HepG2 (cell line): ENCODE measurements at places on chromosomes 6 and 20. TPM values are rescaled to one million over a fixed set of nuclear protein-coding genes. Genes with fewer than 3 reads are reported as not detected.

Gene DAAM2
- polyA plus RNA-seq = 0.01 TPM in 1 of 2 replicates, not detected in the other

Gene FAM83B
- polyA plus RNA-seq = not detected in 2 replicates

Gene MAPK13
- polyA plus RNA-seq = 43.4 and 48.6 TPM in 2 replicates

Gene MANEA
- 6.8 and 10.0 TPM in 2 replicates for polyA plus RNA-seq

Gene SCRT2
- not detected in 2 replicates for polyA plus RNA-seq

Gene BIRC7
- 5.1 and 8.6 TPM in 2 replicates for polyA plus RNA-seq

Gene SLC9A8
- 4.1 and 4.7 TPM in 2 replicates for polyA plus RNA-seq

Gene CLPSL2
- polyA plus RNA-seq = not detected in 2 replicates

Gene STK38
- polyA plus RNA-seq = 10.3 and 10.7 TPM in 2 replicates

Gene IP6K3
- 0.18 and 0.48 TPM in 2 replicates for polyA plus RNA-seq

Gene EIF6
- 466 and 470 TPM in 2 replicates for polyA plus RNA-seq

Gene MAS1
- not detected in 2 replicates for polyA plus RNA-seq

Gene ZNF334
- 6.9 and 7.8 TPM in 2 replicates for polyA plus RNA-seq

Gene VGLL2
- polyA plus RNA-seq = not detected in 2 replicates

Gene SLC35B3
- polyA plus RNA-seq = 8.7 and 9.5 TPM in 2 replicates

Gene ABHD16B
- polyA plus RNA-seq = not detected in 2 replicates

Gene MUC22
- not detected in 2 replicates for polyA plus RNA-seq

Gene PTCRA
- polyA plus RNA-seq = not detected in 2 replicates

Gene SDCBP2
- 2.4 and 2.9 TPM in 2 replicates for polyA plus RNA-seq

Gene TPX2
- polyA plus RNA-seq = 20.0 and 34.3 TPM in 2 replicates

Gene CTCFL
- 0.04 and 0.05 TPM in 2 replicates for polyA plus RNA-seq

Gene TCP11
- 0.04 TPM in 1 of 2 replicates, not detected in the other for polyA plus RNA-seq

Gene RBBP8NL
- 0.69 and 0.82 TPM in 2 replicates for polyA plus RNA-seq

Gene DYNLT1
- polyA plus RNA-seq = 152 and 171 TPM in 2 replicates

Gene COL9A3
- polyA plus RNA-seq = 155 and 175 TPM in 2 replicates

Gene CDH22
- not detected in 2 replicates for polyA plus RNA-seq

Gene FABP7
- polyA plus RNA-seq = not detected in 2 replicates

Gene TMC2
- 0.03 TPM in 1 of 2 replicates, not detected in the other for polyA plus RNA-seq

Gene TCF21
- not detected in 2 replicates for polyA plus RNA-seq

Gene NKX2-2
- polyA plus RNA-seq = not detected in 2 replicates

Gene HAO1
- polyA plus RNA-seq = 0.03 TPM in 1 of 2 replicates, not detected in the other

Gene HRH3
- polyA plus RNA-seq = not detected in 2 replicates

Gene MAN1A1
- polyA plus RNA-seq = 192 and 236 TPM in 2 replicates

Gene NMBR
- polyA plus RNA-seq = not detected in 2 replicates

Gene NINL
- 32.3 and 34.6 TPM in 2 replicates for polyA plus RNA-seq

Gene TREML2
- not detected in 2 replicates for polyA plus RNA-seq

Gene PRPH2
- 0.03 and 0.05 TPM in 2 replicates for polyA plus RNA-seq

Gene EYA2
- not detected in 2 replicates for polyA plus RNA-seq

Gene ULBP1
- polyA plus RNA-seq = 0.08 and 0.09 TPM in 2 replicates

Gene SIRPB2
- polyA plus RNA-seq = not detected in 2 replicates

Gene RHAG
- not detected in 2 replicates for polyA plus RNA-seq

Gene SCGN
- 2.1 and 2.9 TPM in 2 replicates for polyA plus RNA-seq

Gene YIPF3
- 206 and 248 TPM in 2 replicates for polyA plus RNA-seq

Gene PGC
- polyA plus RNA-seq = 397 and 426 TPM in 2 replicates

Gene GPR6
- not detected in 2 replicates for polyA plus RNA-seq

Gene SLC17A9
- polyA plus RNA-seq = 191 and 280 TPM in 2 replicates

Gene TSHZ2
- polyA plus RNA-seq = 0.01 and 0.13 TPM in 2 replicates

Gene VARS2
- polyA plus RNA-seq = 61.8 and 68.8 TPM in 2 replicates

Gene OPN5
- polyA plus RNA-seq = not detected in 2 replicates
